Substantia nigra (tissue), 51 donors: ENCODE measurements at places on chromosomes 7 and 10.

- no peak for DNase-seq
Observed at GRCh38 chr7:117021986-117022385, 68.7 kb downstream of the ST7 start.

- no peak for DNase-seq
Observed at GRCh38 chr7:43799605-43800004, 41.1 kb downstream of the BLVRA start.

DNA sequence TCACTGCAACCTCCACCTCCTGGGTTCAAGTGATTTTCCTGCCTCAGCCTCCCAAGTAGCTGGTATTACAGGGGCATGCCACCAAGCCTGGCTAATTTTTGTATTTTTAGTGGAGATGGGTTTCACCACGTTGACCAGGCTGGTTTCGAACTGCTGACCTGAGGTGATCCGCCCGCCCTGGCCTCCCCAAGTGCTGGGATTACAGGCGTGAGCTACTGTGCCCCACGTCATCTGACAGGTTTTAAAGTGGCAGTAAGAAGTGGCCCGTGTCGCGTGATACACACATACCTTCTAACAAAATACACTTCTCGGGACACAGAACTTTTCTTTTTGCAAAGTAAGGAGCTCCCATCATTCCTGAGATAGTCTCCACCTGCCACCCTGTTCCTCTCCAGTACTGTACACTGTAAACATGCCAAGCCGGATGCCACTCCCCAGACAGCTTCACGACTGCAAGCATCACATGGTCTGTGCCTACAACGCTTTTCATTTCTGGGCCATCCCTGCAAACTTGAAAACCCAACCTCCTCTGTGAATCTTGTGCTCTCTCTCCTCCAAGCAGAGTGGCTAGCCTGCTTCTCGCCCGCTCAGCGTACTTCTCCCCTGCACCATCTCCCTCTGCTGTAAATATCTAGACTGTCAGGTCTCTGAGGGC, 256.3 kb upstream of the KLF14 start:
- no peak for DNase-seq

DNA sequence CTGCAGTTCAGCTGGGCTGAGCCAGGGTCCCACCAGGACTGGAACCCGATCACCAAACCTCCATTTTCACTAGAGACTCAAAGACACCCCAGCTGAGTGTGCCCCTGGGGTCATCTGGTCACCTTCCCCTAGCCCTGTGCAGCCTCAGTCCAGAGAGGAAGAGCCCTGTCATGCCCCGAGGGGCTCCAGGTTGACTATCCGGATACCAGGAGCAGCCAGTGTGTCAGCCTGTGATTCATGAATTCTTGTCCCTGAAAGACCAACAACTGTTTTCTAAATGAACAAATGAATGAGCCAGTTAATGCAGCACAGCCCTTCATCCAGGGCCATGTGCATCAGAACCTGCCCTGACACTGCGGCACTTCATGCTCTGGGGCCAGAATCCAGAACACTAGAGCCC, 201.9 kb upstream of the TCERG1L start:
- DNase-seq = no peak

- DNase-seq = no peak
Observed at GRCh38 chr10:126434235-126434634, 46.0 kb upstream of the ADAM12 start.

- DNase-seq = no peak
Observed at GRCh38 chr7:27154901-27155815, 1.3 kb downstream of the HOXA7 start.

DNA sequence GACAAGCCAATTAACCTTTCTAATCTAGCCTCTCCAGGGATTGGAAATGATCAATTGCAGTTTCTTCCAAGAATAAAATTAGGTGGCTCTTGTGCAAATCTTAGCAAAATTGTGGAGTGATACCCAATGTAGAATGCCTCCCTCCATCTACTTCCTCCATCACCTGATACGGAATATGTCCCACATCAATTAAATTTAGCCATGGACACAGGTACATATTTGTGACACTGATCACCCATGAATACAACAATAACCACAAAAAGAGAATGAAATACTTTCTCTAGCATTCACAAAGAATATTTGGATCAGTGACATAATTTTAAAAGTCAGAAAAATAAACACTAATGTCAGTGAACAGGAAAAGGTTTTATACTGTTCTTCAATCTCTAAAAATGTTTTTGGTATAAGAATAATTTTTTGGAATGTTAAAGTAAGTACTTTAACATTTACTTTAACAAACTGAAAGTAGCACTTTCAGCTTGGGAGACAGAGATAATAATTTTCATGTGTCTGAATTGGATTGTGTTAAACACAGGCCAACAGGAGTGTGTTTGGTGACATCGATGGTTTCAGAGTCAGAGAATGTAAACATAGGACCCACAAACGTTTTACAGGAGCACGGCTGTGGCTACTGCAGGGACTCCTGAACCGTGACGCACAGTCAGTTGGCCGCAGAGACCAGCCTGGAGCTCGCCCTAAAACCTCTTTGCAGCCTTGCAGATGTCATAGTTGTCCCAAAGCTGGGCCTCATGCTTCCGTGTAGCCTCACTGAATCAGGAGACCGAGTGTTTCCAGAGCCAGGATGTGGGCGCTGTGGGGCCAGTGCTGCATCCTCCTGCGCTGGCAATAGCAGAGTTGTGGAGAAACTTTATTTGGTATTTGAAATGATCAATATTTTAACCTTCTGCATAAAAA, 7.2 kb downstream of the RBM20 start:
- DNase-seq = no peak

GRCh38 chr10:505419-505818, 184.0 kb downstream of the DIP2C start:
- DNase-seq = no peak

DNA sequence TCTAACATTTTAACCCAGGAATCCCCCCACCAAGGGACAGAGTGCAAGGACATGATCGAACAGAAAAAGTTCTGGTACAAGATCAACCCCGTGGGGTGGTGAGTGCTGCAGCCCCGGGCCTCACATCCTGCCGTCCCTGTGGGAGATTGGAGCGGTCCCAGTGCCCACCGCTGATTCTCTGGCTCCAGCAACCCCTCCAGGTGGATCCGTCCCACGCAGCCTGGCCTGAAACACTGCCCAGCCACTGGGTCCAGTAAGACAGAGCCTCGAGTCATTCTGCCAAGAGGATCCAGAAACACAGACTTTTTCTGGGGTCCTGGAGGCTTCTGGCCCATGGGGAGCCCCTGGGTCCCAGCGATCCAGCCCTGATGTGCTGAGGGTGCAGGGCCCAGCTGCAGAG, 29.5 kb downstream of the GRIFIN start:
- no peak for DNase-seq

DNA sequence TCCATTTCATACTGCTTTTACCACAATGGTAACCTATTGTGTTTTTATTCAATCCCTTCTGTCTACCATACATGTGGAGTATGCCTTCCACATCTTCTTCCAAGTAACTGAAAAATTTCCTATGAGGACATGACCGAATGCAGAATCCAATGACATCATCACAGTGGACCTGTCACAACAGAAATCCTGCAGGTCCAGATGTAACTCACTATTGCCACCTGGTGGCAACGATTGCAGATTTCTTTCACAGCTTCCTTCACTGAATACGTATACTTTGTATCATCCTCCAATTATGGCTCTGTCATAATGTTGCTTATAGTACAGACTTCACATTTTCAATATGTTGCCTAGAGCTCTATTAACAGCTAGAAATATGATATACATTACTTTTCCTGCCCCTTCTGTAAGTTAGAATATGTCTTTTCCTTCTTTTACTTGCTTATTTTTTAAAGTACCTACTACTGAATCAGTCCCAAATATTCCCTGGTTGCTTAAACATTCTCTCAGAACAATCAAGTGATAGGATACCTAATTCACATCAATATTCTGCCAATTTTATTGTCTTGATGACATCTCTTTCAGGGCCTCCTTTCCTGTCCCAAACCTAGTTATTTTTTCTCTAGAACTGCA, 45.4 kb downstream of the SLC13A1 start:
- peak; percentile 43 for DNase-seq

DNA sequence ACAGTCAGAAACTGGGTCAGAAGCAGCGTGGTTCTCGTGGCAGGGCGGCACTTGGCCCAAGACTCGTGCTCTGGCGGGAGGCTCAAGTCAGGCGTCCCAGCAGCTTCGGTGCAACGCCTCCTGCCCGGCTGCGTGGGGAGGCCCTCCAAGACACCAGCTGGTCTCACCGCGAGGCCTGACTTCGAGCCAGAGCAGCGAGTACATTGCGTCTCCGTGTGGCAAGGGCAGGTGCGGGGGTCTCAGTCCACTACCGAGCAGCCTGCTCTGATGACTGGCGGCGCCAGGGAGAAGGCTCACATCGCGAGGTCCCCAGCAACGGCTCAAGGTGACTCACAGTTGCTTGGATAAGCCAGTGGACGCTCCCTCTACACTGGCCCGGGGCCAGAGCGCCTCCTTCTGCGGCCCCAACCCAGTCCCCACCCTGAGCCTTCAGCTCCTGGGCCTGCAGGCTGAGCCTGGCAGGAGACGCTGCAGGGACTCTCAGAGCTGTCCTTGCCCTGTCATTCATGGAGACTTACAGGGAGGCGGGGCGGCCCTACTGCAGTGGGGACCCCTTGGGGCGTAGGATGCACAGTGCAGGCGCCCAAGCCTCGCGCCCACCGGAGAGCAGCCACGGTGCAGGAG, 41.9 kb upstream of the PRKAR1B start:
- no peak for DNase-seq

GRCh38 chr7:45718464-45719330, 144.5 kb downstream of the ADCY1 start:
- no peak for DNase-seq

DNA sequence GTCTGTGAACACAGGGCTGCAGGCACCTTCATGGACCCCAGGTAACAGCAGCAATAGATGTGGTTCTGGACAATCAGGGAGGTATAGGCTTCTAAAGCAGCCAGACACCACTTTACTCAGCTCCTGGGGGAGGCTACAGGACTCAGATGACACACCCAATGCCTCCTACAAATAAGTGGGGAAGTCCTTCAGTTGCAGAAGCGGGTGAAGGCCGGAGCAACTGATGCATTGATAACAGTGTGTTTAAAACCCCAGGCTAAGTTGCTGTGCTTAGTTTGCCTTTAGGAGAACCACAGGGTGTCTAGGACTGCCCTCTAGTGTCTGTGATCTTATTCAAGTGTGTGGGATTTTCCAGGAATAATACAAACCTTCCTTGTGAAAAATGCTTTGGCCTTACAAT, 5.9 kb upstream of the ITGA8 start:
- no peak for DNase-seq

- DNase-seq = no peak
Observed at GRCh38 chr7:35533902-35534301, 161.0 kb downstream of the HERPUD2 start.

DNA sequence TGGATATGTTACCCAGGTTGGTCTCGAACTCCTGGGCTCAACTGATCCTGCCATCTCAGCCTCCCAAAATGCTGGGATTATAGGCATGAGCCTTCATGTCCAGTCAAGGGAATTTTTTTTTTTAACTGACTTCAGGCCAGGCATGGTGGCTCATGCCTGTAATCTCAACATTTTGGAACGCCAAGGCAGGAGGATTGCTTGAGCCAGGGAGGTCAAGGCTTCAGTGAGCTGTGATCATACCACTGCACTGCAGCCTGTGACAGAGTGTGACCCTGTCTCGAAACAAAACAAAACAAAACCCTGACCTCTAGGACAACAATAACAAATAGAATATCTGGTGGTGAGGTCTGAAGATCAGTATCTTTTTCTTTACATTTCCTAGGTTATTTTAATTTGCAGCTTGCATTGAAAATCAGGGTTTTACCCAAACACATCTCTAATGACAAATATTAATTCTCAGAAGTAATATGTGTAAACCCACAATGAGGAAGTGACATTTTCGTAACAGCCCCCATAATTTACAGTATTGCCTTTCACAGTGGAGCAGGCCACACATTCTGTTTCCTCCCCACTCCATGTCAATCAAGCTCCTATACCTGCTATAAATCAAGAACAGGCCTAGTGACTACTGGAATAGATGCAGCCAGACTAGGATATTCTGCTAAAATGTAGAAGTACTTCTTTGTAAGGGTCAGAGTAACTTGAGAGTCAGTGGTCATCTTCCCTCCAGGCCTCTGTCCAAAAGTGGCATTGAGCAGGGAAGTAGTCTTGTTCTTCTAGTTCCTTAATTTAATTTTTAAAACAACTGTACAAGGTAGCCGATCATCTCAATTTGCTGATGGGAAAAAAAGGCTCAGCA, 43.3 kb upstream of the ECHDC3 start:
- DNase-seq = no peak

GRCh38 chr7:31493714-31494181, 20.1 kb upstream of the ITPRID1 start:
- no peak for DNase-seq
